ENCODE measurements at places on chromosomes 1 and 21.

DNA sequence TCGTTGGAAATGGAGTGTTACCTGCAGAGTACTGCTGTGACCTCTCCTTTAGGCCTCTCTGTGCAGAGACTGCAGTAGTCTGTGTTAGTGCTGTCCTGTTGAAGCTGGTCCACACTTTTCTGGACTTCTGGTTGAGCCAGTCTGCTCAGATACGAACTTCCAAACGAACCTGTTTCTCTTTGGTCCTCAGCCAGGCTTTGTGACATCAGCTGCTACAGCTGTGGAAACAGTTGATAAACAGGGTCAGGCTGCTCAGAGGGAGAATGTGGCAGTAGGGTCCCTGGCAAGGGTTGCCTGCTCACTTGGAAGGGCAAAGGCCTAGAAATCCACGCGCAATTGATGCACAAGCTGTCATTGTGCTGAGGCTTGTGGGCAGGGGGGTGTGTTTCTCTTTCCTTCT, 98.8 kb downstream of the NOS1AP start:
- ATAC-seq, result no peak

GRCh38 chr1:46173361-46173856, 1.5 kb upstream of the TSPAN1 start:
- ATAC-seq, result no peak

DNA sequence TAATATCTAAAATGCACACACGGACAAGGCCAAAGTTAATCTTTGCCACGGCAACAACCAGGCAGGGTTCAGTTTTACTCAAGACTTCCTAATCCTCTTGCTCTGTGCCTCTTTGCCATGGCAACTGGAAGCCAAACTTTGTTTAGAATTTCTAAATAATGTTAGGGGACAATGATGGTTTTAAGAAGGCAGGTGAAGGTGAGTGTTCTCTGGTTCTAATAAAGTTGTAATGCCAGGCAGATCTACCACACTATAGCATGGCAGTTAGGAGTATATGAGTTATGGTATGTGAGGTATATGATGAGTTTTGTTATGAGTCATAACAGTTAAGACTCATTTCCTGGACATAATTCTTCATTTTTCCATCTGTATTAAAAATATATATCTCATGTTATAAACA, 2.7 kb downstream of the PTPRC start:
- ATAC-seq, result no peak

DNA sequence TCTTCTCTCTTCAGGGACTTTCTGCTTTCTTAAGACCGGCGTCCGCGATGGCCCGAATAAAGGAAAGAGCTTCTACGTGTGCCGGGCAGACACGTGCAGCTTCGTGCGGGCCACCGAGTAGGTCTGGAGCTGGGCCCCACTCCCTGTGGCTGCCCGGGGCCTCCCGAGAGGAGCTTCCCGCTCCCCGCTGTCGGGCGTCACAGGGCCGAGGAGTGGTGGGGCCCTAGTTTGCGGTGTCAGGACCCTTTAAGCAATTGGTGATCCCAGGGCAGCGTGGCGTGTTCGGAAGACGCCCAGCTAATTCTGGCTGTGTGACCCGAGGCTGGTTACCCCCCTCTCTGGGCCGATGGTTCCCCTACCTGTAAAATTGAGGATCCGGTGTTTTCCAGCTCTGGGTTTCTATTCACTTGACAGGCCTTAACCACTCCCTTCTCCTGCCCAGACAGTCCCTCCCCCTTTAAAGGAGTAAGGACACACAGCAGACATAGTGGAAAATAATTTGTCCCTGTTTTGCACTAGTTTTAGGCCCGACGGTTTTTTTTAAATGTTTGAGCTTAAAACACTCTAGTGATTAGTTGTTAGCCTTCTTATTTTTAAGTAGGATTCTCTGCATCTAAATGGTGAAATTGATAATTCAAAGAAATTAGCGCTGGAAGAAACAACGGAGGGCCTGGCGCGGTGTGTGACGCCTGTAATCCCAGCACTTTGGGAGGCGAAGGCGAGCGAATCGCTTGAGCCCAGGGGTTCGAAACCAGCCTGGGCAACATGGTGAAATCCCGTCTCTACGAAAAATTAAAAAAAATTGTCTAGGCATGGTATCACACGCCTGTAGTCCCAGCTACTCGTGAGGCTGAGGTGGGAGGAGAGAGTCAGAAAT, 553 bp downstream of the TTF2 start:
- ATAC-seq, result peak; percentile 9

GRCh38 chr1:205669341-205670149, 10.8 kb downstream of the SLC45A3 start:
- peak; percentile 77 for ATAC-seq

DNA sequence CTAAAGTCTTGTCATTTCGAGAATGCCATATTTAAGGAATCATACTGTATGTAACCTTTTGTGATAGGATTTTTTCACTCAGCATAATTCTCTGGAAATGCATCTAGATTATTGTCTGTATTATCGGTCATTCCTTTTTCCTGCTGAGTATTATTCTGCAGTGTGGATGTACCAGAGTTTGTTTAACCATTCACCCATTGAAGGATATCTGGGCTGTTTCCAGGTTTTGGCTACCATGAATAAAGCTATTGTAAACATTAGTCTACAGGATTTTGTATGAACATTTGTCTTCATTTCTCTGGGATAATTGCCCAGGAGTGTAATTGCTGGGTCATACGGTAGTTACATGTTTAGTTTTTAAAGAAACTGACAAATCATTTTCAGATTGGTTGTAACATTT, 61.8 kb downstream of the ATP1A1 start:
- no peak for ATAC-seq

DNA sequence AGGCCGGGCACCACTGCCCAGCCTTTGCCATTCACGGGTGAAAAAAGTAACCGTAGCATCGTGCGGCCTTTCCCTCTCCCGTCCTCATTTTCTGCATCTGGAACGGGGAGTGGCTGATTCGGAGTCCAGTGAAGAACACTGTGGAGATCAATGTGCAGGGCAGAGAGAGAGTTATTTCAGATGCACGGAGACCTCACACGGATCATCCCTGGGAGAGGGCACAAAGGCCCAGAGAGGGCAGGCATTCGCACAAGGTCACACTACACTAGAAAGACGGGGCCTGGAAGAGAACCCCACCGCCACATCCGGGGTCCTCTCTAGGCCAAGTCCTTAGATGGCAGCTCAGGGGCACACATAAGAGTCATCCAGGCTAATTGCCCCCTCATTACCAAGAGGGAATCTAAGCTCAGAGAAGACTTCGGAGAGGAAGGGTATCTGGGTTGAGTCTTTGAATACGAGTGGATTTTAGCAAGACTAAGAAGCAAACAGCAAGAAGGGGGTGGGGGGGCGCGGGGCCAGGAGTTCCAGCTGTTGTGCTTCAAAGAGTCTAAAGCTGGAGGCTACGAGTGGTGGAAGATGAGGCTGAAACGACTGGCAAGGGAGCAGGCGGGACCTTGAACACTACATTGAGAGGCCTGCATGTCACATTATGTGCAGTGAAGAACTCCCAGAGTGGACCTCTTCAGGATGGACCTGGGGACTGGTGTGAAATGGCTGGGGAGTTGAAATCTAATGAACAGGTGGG, 857 bp downstream of the GPX7 start:
- ATAC-seq, result no peak

DNA sequence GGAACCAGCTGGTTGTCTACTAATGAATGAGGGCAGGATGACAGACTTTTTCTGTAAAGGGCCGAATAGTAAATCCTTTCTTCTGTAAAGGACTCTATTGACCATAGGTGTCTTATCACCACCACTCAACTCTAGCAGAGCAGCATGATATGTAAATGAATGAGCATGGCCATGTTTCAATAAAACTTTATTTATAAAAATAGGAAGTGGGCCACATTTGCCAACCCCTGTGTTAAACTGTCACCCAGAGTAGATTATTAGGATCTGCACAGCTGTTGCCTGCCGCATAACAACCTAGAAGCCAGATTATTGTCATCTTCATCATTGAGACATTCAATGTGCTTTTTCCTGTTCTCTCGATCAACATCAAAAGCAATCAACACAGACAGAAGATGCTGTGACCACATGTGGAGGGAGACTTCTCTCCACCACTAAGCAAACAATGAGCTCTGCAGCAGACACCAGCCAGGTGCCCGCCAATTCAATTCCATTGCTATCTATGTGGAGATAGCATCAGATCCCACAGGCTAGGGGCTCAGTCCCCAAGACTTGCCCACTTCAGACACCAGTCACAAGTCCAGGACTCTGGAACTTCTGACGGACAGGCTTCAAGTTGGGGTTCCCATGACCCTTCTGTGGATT, 6.8 kb upstream of the EFHD2 start:
- ATAC-seq, result no peak

DNA sequence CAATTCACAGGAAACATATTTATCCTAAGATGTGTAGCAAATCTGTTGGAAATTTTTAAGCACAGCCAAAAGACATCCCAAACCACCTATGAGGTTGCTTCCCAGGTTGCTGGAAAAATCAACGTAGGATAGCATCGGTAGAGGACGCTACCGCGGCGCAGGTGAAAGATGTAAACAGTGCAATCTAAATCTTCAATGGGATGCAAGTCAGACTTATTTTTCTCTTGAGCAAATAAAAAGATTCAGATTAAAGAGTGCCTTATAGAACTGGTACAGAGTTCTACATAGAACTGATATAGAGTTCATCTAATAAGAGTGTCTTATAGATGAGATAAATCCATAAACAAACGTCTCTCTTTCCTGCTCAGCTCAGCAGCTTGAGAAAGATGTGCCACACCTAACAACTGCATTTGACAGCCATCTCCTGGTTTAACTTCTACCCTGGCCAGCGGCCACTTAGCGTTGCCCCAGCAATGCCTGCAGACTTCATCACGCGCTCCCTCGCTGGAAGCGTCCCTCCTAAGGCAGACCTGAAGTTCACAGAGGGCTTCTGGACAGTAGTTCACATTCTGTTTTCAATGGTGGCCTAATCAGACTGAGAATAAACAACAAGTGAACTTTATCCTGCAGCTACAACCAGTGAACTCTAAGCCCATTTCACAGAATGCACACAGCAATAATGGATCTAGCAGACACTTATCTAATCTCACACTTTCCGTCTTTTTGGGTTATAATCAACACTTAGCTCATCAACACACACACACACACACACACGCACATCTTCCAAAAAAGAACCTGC, 164.5 kb downstream of the TOMM20 start:
- no peak for ATAC-seq

DNA sequence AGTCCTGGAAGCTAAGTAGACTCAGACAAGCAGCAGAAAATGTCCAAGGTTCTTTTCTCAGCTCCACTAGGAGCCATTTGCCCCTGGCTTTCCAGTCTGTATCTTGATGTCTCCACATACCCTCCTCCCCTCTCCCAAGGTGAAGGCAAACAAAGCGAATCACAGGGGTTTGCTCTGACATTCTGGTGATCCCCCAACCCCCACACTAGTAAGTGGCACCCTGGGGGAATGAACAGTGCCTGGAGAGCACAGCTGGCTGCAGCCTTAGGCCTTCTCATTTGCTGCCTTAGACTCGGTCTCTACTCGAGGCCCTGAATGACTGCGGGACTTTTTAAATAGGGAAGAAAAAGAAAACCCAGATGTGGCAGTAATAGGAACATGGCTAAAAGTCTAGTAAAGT, 15.3 kb downstream of the ERI3 start:
- no peak for ATAC-seq

DNA sequence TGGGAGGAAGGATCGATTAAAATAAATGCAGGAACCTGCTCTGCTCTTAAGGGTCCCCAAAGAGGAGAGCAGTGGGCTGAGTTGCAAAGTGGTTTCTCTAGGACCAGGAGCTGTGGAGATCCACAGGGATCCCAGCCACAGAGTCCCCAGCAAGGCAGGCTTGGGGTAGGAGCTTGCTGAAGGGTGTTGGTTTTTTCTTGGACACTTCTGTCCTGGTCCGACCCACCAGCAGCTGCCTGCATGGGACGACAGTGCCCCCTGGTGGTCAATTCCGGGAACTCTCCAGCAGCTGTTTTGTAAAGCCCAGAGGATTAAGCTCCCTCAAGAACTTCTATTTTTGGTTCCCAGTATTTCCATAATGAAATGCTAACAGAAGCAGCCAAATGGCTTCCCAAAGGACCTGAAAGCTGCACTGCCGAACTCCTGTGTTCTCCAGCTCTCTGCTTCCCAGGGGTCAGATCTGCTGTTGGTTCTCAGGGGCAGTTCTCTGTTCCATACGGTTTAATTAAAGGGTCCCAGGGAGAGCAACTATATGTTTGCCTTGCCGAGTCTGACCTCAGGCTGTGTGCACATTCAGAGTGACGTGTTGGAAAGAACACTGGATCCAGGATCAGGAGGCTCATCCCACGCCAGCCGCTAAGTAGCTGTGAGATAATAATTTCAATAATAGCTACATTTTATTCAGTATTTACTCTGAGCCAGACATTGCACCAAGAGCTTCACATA, 23.2 kb downstream of the NENF start:
- ATAC-seq, result peak; percentile 73

- peak; percentile 77 for ATAC-seq
Measured at GRCh38 chr1:6489799-6490180, 1.7 kb downstream of the PLEKHG5 start.

GRCh38 chr1:15742339-15742801, at the start of gene TMEM82:
Gene TMEM82, plus strand, starts transcription at chr1:15742499. Its CDS starts 61 bp downstream, at chr1:15742560.
- no peak for ATAC-seq
